ENCODE measurements at places on chromosomes 3 and 15.

- no peak for DNase-seq
These were observed 36.6 kb downstream of the BUB1B start for GRCh38 chr15:40197434-40197833.

GRCh38 chr15:58307313-58307961, 124.4 kb upstream of the LIPC start:
- DNase-seq, result no peak

DNA sequence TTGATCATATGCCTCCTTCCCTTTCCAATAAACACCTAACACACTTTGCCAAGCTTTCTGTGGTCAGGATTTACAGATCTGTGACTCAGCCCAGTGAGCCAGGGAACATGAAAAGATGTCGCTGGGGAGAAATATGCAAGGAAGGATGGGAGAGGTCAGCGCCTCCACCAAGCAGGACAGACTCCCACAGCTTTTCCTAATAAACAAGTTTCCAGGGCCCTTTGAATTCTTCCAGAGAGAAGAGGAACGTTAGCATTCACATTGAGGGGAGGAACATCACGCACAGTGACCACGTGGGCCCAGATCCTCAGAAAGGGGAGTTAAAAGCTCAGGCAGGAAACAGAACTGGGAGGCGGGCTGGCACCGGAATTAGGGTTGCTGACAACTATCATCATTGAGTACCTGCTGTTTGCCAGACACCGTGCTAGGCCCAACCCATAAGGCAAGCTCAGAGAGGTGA, 33.3 kb upstream of the MRPS22 start:
- no peak for DNase-seq

GRCh38 chr15:81858586-81858985, 187.2 kb downstream of the MEX3B start:
- DNase-seq, result no peak

DNA sequence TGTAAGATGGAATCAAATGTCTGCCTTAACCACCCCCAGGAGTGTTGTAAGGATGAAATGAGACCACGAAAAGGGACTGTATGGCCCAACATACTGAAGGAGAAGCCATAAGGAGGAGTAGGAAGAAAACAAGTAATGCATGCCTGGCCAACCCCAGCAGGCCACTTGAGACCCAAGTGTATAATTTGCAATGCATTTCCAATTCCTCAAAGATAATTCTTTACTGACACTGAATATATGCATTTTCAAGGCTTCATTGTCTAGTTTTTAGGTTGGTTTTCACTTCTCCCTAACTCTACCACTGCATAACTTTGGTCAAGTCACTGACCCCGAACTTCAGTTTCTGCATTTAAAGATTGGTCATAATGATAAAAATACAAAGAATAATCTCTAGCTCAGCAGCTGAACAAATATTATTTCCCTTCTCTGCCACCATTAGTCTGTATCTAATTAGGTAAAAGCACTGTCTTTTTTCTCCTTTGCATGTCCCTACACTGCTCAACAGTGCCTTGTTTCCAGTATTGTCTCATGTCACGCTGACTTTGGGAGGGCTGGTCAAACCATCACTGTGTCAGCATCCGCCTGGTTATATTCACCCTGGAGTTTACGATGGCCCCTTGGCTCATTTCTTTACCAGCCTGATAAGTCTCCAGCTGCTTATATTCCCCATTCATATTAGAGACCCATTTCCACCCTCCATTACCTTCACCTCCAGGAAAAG, 378.6 kb downstream of the NTRK3 start:
- no peak for DNase-seq

GRCh38 chr3:198113206-198114053, 153.4 kb downstream of the LMLN start:
- no peak for DNase-seq

GRCh38 chr3:108472001-108472591, 38.3 kb downstream of the MYH15 start:
- no peak for DNase-seq

GRCh38 chr15:36079021-36079420, 500.4 kb upstream of the CDIN1 start:
- DNase-seq, result no peak

DNA sequence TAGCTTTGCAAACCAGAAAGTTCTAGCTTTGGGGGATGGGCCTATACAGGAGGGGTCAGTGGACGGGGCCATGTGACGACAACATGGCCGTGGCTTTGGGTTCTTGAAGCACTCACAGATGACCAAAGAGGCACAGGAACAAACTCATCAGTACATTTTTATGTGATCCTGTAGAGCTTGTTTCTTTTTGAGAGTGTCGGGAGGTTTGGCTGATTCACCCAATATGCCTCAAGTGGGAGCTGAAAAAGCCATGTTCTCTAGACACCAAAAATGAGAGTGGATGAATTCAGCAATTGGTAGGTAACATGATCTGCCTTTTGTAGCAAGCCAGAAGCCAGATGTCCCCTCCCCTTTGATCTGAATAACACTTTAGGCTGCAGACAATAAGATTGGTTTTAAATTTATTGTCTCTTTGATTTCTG, 30.1 kb downstream of the GREM1 start:
- DNase-seq, result no peak

DNA sequence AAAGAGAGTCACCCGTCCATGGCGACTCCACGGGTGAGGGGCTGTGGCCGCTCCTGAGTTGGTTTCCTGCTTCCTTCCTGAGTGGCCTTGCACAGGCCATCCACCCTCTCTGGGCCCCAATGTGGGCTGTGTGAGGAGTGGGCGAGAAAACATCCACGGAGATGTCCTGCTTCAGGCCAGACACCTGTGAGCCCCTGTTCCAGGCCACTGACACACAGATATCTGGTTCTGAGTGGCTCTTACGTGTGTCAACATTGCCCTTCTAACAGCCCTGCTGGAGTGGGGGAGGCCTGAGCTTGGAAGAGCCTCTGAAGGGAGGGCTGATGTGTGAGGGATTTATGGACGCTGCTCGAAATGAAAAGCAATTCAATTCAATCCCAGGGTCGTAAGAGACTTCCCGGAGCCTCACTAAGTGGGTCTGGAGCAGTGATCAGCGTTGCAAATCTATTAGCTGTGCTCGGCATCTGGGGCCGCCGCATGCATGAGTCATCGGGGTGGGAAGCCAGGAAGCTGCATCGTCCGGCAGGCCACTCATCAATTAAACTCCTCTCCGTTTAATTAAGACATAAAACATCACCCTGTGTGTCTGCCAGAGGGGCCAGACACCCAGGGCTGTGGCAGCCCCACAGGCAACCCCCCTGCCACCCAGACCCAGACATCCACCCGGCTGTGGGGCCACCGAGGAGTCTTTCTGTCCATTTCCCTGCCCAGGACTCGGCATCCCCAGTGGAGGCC, 20.0 kb upstream of the PRR23E start:
- DNase-seq, result no peak

DNA sequence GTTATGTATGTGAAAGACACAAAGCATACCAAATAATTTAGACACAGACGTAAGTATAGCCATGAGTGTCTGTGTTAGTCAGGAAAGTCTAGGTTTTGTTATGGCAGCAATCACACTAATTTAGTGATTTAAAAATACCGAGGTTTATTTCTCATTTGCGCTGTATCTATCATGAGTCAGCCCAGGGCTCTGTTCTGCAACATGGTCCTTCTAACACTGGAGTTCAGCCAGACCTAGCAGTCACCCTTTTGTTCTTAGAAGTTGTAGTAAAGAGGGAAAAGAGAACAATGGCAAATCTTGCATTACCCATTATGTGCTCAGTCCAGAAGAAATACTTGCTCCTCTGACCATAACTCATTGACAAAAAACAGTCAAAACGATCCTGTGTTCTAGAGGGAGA, 311.5 kb downstream of the NLGN1 start:
- DNase-seq, result no peak

GRCh38 chr3:9861626-9862130, 17.9 kb upstream of the RPUSD3 start:
- DNase-seq, result no peak

- DNase-seq, result no peak
These were observed 105.1 kb upstream of the SLCO2A1 start for GRCh38 chr3:134134698-134135415.

DNA sequence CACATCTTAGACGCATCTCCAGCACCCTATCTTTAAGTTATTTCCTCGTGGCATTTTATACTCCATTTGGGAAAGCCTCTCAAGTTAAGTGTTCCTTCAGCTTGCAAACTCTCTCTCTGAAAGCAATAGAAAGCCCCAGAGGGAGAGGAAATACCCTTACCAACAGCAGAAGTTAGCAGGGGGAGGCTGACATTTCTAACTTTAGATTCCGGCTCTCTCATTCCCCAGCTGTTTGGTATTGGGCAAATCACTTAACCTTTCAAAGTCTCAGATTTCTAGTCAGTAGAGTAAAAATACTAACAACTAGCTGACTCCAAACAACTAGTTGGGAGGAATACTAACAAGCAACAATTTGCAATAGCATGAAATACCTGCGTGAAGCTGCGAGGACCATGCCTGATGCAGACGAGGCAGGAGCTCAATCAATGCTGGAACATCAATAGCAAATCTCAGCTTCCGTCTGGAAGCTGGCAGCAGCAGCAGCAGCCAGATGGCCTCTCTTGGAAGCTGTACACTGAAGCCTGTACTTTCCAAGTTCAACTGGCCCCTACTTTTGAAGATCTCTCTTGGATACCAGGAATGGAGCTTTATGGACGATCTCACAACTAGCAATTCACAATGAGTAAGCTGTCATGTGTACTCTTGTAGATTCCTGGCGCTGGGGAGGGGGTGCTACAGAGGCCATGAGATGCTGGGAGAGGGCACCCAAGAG, 47.8 kb downstream of the THBS1 start:
- no peak for DNase-seq

GRCh38 chr15:49064281-49064653, 18.0 kb upstream of the SECISBP2L start:
- DNase-seq, result no peak

DNA sequence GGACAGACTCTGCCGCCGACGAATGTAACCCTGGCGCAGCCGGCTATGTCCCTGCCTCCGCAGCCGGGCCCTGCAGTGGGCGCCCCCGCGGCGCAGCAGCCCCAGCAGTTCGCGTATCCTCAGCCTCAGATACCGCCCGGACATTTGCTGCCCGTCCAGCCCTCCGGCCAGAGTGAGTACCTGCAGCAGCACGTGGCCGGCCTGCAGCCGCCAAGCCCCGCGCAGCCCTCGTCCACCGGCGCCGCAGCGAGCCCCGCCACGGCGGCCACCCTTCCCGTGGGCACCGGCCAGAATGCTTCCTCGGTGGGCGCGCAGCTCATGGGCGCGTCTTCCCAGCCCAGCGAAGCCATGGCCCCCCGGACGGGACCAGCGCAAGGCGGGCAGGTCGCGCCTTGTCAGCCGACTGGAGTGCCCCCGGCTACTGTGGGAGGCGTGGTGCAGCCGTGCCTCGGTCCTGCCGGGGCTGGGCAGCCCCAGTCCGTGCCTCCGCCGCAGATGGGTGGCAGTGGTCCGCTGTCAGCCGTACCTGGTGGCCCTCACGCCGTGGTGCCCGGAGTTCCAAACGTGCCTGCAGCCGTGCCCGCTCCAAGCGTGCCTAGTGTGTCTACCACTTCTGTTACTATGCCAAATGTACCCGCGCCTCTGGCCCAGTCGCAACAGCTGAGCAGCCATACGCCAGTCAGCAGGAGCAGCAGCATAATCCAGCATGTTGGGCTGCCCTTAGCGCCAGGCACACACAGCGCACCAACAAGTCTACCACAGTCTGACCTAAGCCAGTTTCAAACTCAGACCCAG, 2.4 kb downstream of the TSC22D2 start:
- peak; percentile 51 for DNase-seq

DNA sequence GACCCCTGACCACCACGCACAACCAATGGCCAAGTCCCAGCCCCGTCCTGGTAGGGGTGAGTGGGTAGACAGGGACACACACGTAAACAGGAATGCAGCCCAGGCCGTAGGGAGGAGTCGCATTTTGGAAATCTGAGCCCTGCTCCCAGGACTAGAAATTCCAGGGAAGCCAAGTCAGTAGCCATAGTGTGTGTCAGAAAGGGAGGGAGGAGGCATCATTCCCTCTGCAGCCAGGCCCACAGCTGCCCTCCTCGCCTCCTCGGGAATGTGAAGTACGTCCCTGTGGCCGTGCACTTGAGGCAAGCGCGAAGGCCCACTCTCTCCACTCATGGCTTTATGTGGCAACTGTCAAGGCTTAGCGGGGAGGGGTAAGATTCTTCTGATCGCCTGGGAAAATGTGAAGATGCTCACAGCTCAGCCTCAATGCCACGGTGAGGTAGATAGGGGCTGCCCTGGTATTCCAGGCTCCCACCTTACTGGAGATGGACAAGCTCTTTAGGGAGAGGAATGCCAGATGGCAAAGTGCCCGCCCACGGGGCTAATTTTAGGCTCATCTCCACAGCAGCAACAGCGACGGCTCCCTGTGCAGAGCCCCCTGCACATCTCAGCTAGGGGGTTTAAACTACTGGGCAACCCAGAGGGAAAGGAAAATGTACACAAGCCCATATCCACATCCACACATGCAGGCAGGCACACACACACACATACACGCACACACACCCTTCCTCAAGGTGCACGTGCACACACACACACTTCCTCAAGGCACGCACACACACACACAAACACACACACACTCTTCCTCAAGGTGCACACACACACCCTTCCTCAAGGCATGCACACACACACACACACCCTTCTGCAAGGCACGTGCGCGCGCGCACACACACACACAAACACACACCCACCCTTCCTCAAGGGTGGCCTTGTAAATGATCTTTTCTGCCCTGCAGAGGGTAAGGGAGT, 65.5 kb downstream of the ADCY5 start:
- no peak for DNase-seq

DNA sequence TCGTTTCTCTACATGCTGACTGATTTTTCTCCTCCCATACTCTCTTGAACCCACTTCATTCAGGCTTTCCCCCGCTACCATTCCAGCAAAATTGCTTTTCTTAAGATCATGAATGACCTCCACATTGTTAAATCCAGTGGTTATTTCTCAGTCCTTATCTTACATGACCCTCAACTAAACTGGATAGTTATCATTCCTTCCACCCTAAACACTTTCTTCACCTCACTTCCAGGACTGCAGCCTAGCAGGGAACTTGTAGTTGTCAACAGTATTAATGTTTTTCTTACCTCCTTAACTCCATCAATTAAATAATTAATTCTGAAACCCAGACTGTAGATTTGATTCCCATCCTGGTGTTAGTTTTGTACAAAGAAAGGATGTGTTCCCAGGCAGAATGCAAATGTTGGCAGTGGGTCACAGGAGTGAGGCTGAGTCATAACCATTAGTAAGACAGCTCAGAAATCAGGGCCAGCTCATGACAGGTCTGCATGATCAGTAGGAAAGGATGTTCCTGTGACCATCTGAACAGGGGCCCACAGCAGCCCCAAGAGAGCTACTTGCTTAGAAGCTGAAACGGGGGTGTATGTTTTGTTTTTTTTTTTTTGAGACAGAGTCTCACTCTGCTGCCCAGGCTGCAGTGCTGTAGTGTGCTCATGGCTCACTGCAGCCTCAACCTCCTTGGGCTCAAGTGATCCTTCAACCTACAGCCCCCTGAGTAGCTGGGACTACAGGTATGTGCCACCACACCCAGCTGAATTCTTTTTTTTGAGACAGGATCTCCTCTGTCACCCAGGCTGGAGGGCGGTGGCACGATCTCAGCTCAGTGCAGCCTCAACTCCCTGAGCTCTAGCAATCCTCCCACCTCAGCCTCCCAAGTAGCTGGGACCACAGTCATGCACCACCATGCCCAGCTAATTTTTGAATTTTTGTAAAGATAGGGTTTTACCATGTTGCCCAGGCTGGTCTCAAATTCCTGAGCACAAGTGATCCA, 9.1 kb downstream of the BCL2L10 start:
- DNase-seq, result no peak

GRCh38 chr15:72379856-72380430, 4.1 kb upstream of the HEXA start:
- DNase-seq, result no peak
